ENCODE measurements at places on chromosomes 7 and 10. TPM values are rescaled to one million over a fixed set of nuclear protein-coding genes. Genes with fewer than 3 reads are reported as not detected.

Gene EPHA1
- total RNA-seq: 0.41 TPM

GRCh38 chr7:99201027-99201426 lies 6.9 kb downstream of the KPNA7 start:
- no peak for DNase-seq

GRCh38 chr7:70951271-70951962 lies 180.5 kb upstream of the GALNT17 start:
- DNase-seq: no peak

GRCh38 chr7:100466653-100467605 lies 2.9 kb upstream of the SPACDR start:
- no peak for DNase-seq

DNA sequence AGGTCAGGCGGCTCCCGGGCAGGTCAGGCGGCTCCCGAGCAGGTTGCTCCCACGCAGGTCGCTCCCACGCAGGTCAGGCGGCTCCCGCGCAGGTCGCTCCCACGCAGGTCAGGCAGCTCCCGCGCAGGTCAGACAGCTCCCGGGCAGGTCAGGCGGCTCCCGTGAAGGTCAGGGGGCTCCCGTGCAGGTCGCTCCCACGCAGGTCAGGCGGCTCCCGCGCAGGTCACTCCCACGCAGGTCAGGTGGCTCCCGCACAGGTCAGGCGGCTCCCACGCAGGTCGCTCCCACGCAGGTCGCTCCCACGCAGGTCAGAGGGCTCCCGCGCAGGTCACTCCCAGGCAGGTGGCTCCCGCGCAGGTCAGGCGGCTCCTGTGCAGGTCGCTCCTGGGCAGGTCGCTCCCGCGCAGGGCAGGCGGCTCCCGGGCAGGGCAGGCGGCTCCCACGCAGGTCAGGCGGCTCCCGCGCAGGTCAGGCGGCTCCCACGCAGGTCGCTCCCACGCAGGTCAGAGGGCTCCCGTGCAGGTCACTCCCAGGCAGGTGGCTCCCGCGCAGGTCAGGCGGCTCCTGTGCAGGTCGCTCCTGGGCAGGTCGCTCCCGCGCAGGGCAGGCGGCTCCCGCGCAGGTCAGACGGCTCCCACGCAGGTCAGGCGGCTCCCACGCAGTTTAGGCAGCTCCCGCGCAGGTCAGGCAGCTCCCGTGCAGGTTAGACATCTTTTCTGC lies 30.7 kb downstream of the PTPRN2 start:
- no peak for DNase-seq

Gene PALD1
- 6.9 TPM for total RNA-seq
